ENCODE measurements at places on chromosomes 16 and 17. TPM values are rescaled to one million over a fixed set of nuclear protein-coding genes. Genes with fewer than 3 reads are reported as not detected.

PARD6A gene
- 3.2 TPM for total RNA-seq

DNA sequence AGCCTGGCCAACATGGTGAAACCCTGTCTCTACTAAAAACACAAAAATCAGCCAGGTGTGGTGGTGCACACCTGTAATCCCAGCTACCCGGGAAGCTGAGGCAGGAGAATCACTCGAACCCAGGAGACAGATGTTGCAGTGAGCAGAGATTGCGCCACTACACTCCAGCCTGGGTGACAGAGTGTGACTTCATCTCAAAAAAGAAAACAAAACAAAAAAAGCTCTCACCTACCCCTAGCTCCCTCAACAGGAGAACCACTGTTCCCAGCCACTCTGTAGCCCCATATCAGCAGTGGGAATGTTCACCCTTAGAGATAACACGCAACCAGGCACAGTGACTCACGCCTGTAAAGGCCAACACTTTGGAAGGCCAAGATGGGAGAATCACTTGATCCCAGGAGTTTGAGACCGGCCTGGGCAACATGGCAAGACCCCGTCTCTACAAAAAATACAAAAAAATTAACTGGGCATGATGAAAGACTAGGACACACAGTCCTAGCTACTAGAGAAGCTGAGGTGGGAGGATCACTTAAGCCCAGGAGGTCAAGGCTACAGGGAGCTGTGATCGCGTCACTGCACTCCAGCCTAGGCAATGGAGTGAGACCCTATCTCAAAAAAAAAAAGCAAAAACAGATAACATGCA is 5.4 kb downstream of the TMC8 start:
- no peak for DNase-seq

DNA sequence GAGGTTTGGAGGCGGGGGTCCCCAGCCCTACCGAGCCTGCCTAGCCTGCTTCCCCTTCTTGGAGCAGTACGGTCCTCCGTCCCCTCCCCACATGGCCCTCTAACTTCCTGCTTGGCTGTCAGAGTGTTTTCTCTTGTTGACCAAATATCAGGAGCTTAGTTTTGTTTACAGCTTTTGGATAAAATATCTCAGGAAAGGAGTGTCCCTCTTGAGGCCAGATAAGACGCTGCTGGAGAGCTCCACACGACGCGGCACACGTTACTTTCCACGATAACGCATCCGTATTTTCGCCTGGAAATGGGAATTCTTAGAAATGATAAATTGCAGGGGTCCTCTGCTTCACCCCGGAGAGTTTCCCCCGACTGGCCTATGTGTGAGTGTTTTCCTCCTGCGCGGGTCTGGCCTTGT is 182.9 kb downstream of the MAF start:
- no peak for DNase-seq

GRCh38 chr17:68783861-68784260 is 171.3 kb downstream of the ABCA8 start:
- DNase-seq = no peak

Data from Right ventricle myocardium superior (tissue), 1 donor.